ENCODE measurements at places on chromosomes 7 and 10.

DNA sequence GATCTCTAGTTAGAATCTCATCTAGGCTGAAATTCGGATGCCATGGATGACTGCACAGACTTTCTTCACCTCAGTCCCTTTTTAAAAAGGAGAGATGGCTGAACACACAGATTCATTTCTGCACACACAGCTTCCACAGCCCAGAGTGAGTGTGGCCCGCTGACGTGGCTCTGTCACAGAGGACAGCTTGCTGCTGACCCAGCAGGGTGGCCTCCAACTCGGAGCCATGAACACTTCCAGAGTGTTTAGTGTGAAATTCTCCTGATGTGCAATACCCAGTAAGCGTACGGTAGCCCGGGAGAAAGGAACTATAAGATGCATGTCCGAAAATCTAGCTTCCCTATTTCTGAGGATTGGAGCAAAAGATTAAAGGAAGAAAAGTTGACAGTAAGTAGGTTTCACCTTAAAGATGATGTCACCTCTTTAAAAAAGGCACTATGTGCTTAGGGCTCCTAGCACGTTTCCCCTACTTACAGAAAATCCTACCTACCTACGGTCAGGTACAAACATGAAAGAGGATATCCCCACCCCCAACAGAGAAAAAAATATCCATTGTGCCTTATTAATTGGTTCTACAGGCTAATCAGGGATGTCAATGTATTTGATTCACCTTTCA lies 162.2 kb downstream of the RAPGEF5 start:
- DNase-seq = no peak

- DNase-seq = no peak
Observed at GRCh38 chr7:141220263-141220880, 146.5 kb downstream of the TMEM178B start.

DNA sequence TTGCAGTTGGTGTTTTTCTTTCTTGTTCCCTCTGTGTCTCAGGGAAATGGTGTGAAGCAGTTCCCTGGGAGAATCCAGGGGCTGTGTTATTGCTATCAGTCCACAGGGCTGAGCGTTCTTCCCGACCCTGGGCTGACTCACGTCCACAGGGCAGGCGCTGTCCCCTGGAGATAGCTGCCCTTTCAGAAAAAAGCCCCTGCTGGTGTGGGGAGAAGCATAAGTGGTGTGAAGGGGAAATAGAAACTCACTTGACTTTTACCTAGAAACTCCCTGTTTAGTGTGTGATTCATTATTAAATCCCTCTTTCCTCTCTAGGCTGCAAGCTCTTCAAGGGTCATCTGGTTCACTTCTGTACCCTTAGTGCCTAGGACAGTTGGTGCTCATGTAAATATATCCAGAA lies 63.3 kb upstream of the SMNDC1 start:
- no peak for DNase-seq

- DNase-seq = no peak
Observed at GRCh38 chr10:128137877-128138276, 11.7 kb upstream of the MKI67 start.

- no peak for DNase-seq
Observed at GRCh38 chr7:11648980-11649379, 183.0 kb downstream of the THSD7A start.

GRCh38 chr10:82953331-82953730 lies 1078.3 kb downstream of the NRG3 start:
- no peak for DNase-seq

DNA sequence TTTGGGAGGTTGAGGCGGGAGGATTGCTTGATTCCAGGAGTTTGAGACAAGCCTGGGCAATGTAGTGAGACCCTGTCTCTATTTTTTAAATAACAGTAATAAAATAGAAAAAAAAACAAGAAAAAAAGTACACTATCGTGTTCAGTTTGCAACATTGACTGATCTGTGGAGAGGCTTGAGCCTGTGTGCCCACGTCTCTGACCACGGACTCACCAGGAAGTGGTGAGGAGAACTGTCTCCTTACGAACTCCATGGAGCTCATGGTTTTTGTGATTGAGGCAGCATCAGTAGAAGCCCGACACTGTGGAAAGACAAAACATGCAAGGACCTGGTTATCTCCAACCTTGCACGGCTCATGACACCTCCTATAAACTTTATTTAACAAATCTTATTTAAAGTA lies 23.9 kb upstream of the DNAJB6 start:
- no peak for DNase-seq

DNA sequence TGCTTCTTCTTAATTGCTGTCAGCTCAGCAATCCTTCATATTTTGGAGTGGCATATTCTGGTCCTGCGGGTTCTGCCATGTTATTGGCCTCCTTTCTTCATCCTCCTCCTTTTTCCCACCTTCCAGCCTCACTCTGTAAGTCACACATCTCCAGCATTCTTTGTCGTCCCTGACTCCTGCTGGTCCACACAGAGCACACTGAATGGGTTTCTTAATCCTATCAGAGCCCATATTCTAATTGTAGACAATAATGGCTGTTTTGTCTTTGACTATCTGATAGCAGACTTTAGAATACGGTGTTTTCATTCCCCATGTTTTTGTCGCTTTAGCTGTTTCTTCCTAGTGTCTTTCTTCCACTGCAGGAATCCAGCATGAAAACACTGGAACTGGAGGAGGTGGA lies 389.6 kb downstream of the REEP3 start:
- DNase-seq = no peak

GRCh38 chr10:112467541-112468075 lies 20.6 kb downstream of the VTI1A start:
- no peak for DNase-seq

- no peak for DNase-seq
Observed at GRCh38 chr10:20200758-20201157, 384.5 kb downstream of the PLXDC2 start.

- DNase-seq = no peak
Observed at GRCh38 chr10:5033061-5033778, 29.6 kb upstream of the AKR1C2 start.

DNA sequence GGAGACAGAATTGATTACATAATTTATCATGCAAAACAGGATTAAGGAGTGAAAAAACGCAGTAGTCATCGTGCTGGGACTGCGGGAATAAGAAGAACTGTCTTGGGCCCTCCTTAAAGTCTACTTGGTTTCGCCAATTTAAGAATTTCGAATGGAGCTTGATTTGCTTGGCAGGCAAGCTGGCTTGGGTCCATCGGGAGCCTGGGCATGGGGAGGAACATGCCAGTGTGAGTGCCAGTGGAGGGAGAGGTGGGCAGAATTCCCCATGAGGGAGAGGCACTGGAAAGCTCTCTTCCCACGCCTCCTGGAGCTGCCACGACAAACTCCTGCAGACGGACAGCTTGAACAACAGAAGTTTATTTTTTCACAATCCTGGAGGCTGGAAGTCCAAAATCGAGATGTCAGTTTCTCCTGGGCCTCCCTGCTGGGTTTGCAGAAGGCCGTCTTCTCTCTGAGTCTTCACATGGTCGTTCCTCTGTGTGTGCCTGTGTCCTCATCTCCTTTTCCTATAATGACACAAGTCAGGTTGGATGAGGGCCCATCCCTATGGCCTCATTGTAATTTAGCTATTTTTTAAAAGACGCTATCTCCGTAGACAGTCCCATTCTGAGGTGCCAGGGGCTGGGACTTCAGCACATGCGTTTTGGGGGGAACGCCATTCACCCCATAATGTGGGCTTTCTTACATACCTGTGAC lies 528.7 kb upstream of the DPP6 start:
- DNase-seq = no peak

GRCh38 chr7:128665057-128665456 lies 7.0 kb upstream of the GARIN1A start:
- DNase-seq = no peak

GRCh38 chr10:63929831-63930467 lies 408.7 kb downstream of the REEP3 start:
- DNase-seq = no peak

GRCh38 chr7:133741703-133742102 lies 385.4 kb upstream of the LRGUK start:
- DNase-seq = no peak

- DNase-seq = no peak
Observed at GRCh38 chr10:48517482-48517881, 87.4 kb downstream of the ARHGAP22 start.

DNA sequence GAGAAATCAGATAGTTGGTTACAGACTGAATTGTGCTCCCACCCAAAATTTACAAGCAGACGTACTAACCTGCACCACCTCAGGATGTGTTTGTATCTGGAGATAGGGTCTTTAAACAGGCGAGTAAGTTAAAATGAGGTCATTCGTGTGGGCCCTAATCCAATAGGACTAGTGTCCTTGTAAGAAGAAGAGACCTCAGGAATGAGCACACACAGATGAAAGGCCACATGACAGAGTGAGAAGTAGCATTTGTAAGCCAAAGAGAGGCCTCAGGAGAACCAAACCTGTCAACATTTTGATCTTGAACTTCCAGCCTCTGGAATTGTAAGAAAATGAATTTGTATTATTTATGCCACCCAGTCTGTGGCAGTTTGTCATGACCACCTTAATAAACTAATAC lies 149.5 kb upstream of the VWC2 start:
- no peak for DNase-seq
